Activated CD4-positive, alpha-beta memory T cell treated with anti-CD3 and anti-CD28 coated beads, Interleukin-2, amount 10 ng/mL, durations not matched to agents 7 days and 5 days (primary cell): ENCODE measurements at places on chromosomes 2 and 18. TPM values are rescaled to one million over a fixed set of nuclear protein-coding genes. Genes with fewer than 3 reads are reported as not detected.

AOX1 gene
- total RNA-seq, result 0.05 TPM

CHPF gene
- 14.9 TPM for total RNA-seq

DNA sequence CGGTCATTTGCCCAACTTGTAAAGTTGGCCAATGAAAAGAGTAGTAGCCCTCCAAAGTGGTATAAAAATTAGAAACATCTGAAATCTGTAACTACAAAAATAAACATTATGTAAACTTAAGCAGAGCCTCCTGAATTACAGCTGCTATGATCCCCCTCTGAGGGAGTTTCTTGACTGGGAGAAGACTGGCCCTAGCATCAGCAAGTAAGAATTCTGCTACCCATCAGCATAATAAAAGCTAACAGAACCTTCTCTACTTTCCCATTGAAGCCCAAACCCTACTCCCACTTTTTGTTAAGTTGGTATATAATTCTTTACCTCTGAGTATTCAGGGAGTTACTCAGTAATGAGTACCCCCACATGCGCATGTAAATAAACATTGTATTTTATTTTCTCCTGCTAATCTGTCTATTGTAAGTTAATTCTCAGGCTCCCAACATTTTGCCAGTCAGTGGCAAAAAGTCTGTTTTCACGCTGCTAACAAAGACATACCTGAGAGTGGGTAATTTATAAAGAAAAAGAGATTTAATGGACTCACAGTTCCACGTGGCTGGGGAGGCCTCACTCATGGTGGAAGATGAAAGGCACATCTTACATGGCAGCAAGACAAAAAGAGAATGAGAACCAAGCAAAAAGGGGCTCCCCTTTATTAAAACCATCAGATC, 71.3 kb downstream of the MYL12B start:
- no peak for DNase-seq
- H3K4me3 ChIP-seq, result no peak overlapping the region
- no peaks in the 10 kb centered on the region for H3K4me1 ChIP-seq
- no peaks in the 10 kb centered on the region for H3K36me3 ChIP-seq
- H3K27ac ChIP-seq, result no peak overlapping the region
- H3K27me3 ChIP-seq, result peaks cover 6% of the 10 kb centered on the region

ZBTB7C gene
- total RNA-seq, result 0.95 TPM

DNA sequence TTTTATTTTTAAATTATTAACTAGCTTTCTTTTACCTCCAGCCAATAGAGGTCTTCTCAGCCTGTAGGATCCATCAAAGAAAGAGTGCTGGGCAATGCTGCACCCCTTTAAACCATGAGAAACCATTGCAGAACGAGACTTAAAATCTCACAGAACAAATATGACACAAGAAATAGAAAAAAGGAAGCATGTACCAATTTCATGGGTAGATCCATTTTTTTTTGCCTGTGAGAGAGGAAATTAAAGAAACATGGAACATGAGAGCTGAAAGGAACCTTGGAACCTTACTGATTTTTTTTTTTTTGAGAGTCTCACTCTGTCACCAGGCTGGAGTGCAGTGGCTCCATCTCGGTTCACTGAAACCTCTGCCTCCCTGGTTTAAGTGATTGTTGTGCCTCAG, 14.0 kb downstream of the HRH4 start:
- no peak overlapping the region for H3K27ac ChIP-seq
- DNase-seq, result no peak
- peaks cover 5% of the 10 kb centered on the region for H3K36me3 ChIP-seq

RESP18 gene
- total RNA-seq, result not detected

- no peaks in the 10 kb centered on the region for H3K27me3 ChIP-seq
- no peak overlapping the region for H3K27ac ChIP-seq
- no peak overlapping the region for H3K4me3 ChIP-seq
- DNase-seq, result no peak
- H3K4me1 ChIP-seq, result peaks cover 2% of the 10 kb centered on the region
These were observed 103.5 kb upstream of the CTDP1 start for GRCh38 chr18:79575891-79576685.
